ENCODE measurements at places on chromosomes 12 and 14.

DNA sequence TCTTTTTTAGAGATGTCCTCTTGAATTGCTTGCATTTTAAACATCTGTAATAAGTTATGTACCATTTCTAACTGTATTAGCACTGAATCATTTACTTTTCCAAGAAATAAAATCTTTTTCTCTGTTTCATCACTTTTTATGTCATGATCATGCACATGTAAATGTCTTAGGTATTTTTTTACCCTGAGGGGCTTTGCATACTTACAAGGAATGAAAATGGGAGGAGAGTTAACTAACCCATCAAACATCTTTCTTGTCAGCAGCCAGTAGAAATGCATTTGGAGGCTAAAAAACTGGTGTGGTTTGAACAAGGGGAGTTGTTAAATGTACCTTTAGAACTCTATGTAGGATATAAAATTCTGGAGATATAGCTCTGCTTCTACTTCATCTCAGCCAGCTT is 1080.3 kb downstream of the GALC start:
- DNase-seq = no peak

DNA sequence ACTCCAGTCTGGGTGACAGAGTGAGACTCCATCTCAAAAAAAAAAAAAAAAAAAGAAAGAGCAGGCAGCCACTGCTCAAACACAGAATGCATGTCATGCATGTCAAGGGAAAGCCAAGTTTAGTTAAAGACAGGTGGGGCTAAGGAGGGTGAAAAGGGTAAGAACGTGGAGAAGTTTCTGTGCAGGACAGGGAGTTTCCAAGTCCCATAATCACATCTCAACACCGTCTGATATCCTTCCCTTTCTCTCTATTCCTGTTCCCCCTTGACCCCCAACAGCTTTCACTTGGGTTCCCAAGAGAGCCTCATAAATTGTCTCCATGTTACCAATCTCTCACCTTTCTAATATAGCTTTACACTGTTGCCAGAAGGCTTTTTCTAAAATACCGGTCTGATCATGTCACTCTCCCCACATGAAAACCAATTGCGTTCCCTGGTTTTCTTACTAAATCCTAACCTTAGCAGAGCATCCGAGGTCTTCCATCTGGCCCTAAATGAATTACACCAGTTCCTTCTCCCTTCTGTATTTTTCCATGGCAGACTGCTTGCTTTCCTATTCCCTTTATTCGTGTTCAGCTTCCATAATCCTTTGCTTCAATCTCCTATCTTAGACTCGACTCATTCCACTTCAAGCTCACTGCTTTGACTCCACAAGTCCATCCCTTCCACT is 37.0 kb downstream of the LIMA1 start:
- no peak for DNase-seq

- DNase-seq = no peak
Observed at GRCh38 chr12:108856170-108856427, 1.3 kb downstream of the SSH1 start.

DNA sequence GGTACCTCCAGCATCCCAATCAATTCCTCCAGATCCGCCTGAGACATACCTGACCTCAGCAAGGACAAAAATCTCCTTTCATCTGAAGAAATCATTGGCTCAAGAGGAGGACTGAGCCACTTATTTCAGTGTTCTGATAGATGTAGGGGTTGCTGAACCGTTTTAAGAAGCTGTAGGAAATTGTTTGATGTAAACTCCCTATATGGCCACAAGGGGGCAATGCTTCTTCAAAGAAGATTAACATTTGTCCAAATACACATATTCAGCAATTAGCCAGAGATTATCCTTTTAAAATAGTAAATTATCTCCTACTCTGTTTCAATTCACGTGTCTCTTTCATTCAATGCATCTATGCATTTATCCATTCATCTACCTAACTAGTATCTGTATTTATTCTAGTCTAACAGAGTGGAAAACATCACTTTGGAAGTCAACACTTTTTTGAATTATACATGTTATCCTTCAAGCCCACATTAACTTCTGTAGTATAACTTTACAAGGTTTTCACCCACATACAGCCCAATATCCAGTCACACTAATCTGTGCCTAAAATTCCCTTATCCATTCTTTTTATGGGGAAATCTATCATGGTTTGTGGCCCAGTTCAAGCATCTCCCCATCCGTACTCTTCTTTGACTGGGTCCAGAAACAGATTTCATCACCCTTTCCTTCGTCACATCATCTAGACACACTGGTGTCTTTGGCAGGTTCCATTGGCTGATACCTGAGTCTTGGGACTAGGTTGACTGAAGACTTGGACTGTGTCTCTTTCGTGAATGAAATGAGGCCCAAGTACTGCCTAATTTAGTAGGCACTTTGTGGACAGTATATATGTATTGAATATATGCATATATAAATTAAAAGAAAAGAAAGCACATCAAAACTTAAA is 411.0 kb upstream of the OR4E1 start:
- DNase-seq = peak; percentile 76

GRCh38 chr14:55118761-55119160 is 10.3 kb upstream of the LGALS3 start:
- no peak for DNase-seq

GRCh38 chr12:25187781-25188180 is 7.2 kb downstream of the DNAI7 start:
- no peak for DNase-seq

DNA sequence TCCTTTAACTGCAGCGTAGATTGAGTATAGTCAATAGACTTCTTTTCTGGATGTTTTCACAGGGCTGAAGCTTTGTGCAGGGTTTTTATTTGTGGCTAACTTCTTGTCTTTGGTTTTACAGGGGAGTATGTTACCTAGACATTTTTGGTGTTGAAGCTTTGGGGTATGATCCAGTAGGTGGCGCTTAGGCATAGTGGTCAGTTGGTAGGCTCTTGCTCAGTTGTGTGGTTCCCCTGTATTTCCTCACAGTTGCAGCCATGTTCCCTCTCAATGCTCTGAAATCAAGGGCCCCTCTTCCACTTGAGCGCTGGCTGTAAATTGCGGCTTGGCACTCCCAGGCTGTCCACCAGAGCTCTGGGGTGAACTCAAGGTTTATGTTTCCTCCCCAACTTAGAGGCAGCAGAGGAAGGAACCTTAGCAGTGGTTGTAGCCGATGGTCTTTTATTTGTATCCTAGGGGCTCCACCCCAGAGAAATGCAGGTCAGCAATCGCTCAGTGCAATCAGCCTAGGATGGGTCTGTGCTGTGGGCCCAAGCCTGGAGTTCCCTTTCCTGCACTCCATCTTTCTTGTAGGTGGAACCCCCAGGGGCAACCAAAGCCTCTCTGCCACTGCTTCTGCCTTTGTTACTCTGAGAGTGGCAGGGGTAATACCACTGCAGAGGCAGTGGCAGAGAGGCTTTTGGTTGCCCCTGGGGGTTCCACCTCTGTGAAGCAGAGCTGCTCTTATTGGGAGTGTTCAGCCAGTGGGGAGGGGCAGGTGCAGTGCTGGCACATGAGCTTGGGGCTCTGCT is 55.1 kb downstream of the CMAS start:
- no peak for DNase-seq

DNA sequence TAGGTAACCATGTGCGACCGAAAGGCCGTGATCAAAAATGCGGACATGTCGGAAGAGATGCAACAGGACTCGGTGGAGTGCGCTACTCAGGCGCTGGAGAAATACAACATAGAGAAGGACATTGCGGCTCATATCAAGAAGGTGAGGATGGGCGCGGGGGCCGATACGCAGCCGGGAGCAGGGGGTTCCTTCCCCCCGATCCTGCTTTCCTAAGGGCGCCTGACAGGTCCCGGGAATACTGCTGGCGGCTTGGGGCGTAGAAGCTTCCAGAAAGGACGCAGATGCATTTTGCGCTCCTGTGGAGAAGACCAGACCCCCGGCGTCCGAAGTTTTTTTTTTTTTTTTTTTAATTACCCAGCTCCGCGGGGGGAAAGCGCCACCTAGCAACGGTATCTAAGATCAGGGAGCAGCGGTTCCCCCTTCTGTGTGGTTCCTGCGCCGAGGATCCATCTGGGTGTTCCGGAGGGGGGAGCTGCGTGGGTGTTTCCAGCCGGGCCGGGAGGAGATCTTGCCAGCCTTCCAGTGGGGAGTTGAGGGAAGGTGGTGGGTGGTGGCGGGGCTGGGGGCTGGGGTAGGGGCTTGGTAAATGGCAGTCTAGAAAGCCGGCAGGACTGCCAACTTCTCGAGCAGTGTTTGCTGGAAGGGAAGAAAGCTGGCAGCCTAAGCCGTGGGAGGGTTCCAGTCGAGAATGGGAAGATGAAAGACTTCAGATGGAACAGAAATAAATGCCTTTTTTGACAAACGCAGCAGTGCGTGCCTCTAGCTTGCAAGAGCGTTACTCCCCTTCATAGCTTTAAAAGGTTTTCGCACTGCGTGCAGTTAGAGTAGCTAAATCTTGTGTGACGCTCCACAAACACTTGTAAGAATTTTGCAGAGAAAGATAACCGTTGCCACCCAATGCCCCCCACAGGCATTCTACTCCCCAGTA is 764 bp downstream of the DYNLL1 start:
- DNase-seq = peak; percentile 51

- DNase-seq = no peak
Observed at GRCh38 chr12:43062201-43062895, 472.8 kb upstream of the PRICKLE1 start.

DNA sequence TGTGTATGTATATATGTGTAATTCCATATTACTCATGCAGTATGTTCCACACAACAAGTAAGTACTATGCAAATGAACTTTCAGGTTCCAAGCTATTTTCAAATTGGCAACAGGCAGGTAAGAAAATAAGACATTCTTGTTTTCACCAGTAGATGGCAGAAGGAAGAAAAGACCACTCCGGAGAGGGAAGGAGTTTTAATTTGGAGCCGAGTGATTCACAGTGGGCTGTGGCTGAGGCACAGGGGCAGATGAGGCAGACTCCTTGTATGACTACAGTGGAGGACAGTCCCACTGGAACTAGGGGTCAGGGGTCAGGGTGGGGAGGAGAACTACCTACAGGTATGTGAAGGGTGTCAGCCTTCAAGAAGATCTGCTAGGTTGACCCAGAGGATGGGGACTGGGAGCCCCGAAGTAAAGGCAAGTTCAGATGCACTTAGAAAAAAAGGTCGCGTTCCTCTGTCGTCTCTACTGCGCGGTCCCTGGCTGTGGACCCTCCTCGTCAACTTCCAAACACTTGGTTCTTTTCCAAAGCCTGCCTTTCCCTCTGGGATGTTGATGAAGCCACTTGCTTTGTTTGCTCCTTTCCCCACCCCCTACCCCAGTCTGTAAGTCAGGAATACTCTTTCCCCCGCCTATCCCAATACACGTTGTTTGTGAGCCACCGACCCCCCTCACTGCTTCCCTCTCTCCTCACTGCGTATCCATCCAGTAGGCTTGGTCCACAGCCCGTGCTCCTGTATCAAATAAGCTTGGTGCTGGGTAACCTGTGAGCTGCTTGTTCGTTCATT is 24.1 kb downstream of the DDX47 start:
- no peak for DNase-seq

DNA sequence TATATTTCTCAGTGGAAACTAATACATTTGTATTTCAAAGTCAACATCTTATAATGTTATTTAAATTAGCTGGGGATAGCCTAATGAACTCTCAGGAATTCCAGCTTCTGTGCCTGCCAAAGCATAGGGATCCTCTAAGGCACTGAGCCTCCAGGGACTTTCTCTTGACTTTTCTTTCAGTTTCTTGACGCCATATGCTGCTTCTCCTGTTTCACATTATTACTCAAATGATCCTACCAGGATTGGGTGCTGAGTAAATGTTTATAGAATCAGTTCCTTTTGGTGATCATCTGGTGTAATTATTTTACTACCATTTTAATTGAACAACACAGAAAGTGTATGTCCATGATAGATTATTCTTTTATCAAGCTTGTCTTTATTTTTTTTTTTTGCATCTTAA is 7.9 kb downstream of the METTL25 start:
- DNase-seq = no peak

GRCh38 chr12:101962486-101962885 is 85.1 kb downstream of the DRAM1 start:
- no peak for DNase-seq

DNA sequence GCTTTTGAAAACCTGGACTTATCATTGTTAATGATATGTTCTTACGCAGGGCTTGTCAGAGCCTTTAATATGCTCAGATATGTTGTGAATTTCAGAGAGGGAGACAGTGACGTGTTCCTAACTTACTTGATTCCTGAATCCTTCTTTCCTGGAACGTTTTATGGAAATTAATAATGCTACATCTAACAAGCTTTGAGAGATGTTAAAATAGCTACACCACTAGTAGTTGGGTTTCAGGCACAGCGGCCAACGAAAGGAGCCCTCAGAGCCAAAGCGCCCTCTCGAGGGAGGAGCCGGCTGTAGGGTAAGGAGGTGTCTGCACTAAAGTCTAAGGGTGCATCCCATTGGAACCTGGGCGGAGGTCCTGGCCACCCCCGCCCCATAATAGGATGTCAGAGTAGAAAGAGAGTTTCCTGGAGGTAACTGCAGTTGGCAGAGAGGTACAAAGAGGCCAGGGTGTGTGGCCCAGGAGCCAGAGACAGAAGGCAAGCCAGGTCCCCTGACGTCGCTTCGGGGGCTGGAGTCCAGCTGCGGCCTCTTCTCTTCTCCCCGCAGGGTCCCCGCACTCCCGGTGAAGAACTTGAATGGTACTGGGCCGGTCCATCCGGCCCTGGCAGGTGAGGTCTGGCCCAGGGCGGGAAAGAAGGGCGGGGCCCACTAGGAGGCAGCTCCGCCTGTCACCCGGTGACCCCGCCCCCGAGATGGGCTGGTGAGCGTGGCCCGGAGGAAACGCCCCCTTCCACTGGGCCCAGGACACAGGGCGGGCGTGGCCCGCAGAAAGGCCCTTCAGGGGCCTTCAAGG is 36.3 kb downstream of the DTX1 start:
- no peak for DNase-seq

- DNase-seq = peak; percentile 32
Observed at GRCh38 chr12:19130224-19131024, 891 bp downstream of the PLEKHA5 start.

- no peak for DNase-seq
Observed at GRCh38 chr12:94308612-94309011, 151.1 kb downstream of the CEP83 start.

GRCh38 chr12:115521771-115522409 is 755.6 kb downstream of the MED13L start:
- DNase-seq = no peak

DNA sequence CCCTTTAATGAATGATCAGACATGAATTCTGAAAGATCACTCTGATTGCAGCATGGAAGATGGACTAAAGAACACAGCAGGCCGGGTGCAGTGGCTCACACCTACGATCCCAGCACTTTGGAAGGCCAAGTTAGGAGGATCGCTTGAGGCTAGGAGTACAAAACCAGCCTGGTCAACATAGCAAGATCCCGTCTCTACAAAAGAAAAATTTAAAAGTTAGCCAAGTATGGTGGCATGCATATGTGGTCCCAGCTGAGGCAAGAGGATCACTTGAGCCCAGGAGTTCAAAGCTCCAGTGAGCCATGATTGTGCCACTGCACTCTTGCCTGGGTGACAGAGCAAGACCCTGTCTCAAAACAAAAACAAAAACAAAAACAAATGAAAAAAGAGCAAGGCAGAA is 35.1 kb downstream of the SENP1 start:
- DNase-seq = no peak

GRCh38 chr12:113239811-113240331 is 18.6 kb downstream of the TPCN1 start:
- no peak for DNase-seq

- DNase-seq = no peak
Observed at GRCh38 chr12:5031242-5031641, 12.4 kb upstream of the KCNA5 start.

- DNase-seq = no peak
Observed at GRCh38 chr14:52806115-52806514, 14.7 kb upstream of the GNPNAT1 start.

- no peak for DNase-seq
Observed at GRCh38 chr12:26554332-26554731, 278.7 kb downstream of the ITPR2 start.
